ENCODE measurements at places on chromosomes 3 and 15.

DNA sequence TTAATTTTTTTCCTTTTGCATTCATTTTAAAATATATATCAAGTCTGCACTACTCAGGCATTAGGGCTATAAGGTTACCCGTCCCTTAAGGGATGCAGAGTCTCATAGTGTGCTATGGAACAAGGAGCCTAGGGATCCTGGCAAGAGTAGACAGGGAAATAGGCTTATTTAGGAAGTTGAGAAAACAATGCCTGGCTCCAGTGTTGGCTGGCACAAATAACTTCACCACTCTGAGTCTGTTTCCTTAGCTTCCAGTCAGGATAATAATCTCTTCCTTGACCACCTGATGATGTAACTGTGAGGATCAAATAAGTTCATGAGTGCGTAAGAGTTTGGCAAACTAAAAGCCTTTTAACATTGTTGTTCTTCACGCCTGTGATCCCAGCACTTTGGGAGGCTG is 540.8 kb upstream of the IL12A start:
- DNase-seq, result no peak

GRCh38 chr15:39315206-39315850 is 265.6 kb upstream of the THBS1 start:
- no peak for DNase-seq

- no peak for DNase-seq
Observed at GRCh38 chr3:127549826-127550467, 40.6 kb downstream of the TPRA1 start.

- no peak for DNase-seq
Observed at GRCh38 chr3:174153871-174154270, 705.3 kb upstream of the NAALADL2 start.

- DNase-seq, result no peak
Observed at GRCh38 chr15:93233710-93234109, 144.7 kb upstream of the RGMA start.

GRCh38 chr3:120685411-120685810 is 3.4 kb upstream of the HGD start:
- DNase-seq, result no peak

DNA sequence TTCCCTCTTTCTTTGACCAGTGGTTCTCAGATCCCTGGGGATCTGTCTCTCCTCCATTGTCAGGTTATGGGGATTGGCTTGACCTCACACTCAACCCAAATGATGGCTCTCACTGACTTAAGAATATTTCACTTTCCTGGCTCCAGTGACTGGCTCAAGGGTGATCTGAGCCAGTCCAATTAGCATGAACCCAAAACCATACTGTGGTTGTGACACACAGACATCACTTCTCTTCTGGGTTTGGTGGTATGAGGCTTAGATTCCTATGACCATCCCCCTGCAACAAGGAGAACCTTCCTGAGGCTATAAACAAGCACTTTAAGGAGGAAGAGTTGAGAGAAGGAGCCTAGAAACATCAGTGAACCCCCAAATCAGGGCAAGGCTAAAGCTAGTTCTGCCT is 85.8 kb downstream of the KCNAB1 start:
- DNase-seq, result no peak

- no peak for DNase-seq
Observed at GRCh38 chr15:32682569-32682968, 35.2 kb upstream of the GREM1 start.

- no peak for DNase-seq
Observed at GRCh38 chr3:62366126-62366484, 7.2 kb downstream of the FEZF2 start.

DNA sequence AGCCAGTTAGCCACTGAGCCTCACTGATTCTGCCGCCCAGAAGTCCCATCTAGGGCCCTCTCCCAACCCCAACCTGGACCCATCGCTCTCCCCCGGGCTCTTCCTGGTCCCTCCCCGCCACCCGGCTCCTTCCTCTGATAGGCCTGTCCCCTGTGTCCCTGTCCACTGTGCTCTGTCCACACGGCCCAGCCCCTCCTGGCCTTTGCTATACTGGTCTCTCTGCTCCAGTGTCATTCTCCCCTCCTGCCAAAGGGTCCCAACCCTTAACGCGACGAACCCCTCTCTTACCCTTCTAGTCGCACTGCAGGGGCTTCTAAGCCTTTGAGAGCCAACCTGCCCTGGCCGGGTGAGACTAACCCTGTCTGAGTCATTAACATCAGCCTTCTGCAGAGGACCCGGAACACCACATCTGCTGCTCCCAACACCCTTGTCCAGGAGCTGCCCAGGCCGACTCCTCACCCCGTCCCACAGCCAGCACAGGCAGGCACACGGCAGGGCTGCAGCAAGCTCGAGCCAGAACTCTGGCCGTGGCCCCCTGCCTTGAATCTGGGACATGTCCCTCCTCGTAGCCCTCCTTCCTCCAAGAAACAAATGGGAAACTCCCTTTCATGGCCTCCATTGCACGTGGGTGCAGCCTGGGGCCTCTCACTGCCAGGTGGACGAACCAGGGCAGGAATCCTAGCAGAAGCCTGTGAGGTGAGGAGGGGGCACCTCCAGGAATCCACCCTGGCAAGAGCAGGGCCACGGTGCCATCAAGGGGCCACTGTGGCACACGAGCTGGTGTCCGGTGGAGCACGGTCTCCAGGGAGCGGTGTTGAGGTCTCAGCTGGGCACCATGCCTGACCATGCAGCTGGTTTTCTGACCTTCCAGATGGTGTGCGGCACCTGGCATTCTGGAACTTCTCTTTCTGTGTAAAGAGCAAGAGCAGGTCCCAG is 140.9 kb upstream of the IQSEC1 start:
- DNase-seq, result no peak

DNA sequence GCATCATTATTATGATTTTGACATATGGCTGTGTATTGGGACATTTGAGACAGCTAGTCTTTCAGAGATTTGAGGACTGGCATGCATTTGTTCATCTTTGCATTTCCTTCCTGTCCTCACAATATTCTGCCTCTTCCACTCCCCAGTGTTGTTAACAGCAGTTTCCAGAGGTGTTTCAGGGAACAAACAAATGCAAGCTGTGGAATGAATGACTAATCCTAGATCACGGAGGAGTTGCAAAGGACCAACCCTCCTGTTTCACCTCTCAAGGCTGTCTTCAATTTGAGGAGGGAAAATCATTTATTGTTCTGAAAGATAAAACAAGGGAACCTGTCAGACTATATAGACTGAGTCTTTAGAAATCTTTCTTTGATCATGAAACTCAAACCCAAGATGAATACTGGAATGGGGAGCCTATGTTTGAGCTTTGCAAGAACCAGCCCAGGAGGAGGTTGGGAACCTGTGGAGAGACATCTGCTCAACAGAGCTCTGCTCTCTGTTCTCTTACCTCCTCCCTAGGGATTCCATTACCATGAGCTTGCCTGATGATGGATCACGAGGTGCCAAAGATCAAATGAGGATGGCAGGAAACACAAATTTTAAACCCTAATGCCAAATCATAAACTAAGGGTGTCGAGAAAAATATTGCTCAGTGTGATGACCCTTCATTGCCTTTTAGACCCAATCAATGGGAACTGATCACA is 68.5 kb downstream of the SLC7A14 start:
- no peak for DNase-seq

Data from HepG2 (cell line).